ENCODE measurements at places on chromosomes 5 and 9. TPM values are rescaled to one million over a fixed set of nuclear protein-coding genes. Genes with fewer than 3 reads are reported as not detected.

Gene ARL14EPL
- not detected for total RNA-seq

Gene MRPL50
- total RNA-seq, result 11.0 TPM

Gene PDCD1LG2
- 0.76 TPM for total RNA-seq

Gene PHAX
- total RNA-seq, result 30.0 TPM

Gene FOXD4L3
- total RNA-seq, result not detected

GRCh38 chr9:135960411-135961276 is 529 bp downstream of the UBAC1 start:
- DNase-seq, result no peak

- no peak for DNase-seq
Observed at GRCh38 chr5:124825250-124825982, 79.0 kb upstream of the ZNF608 start.

- DNase-seq, result no peak
Observed at GRCh38 chr9:83322438-83322837, 215.8 kb downstream of the FRMD3 start.

DNA sequence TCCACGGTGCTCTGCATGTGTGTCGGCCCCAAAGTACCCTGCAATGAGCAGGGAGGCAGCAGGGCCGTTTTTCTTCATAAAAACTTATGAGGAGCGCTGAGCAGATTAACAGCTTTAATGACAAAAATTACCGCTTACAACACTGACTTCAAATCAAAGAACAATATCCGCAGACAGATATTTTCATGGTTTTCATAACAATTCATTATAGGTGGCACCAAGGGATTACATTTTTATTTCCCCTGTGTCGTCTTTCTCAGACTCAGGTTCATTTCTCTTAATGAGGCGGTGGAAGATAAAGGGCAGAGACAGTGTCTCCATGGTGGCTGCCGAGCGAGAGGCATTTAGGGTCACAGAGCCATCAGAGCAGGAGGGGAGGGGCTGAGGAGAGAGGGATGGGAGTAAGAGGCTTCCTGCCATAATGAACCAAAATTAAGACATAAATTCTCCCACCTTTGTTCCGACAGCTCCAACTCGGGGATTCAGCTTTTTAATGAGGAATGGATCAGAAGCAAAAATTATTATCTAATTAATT is 240.7 kb upstream of the CLINT1 start:
- DNase-seq, result no peak

DNA sequence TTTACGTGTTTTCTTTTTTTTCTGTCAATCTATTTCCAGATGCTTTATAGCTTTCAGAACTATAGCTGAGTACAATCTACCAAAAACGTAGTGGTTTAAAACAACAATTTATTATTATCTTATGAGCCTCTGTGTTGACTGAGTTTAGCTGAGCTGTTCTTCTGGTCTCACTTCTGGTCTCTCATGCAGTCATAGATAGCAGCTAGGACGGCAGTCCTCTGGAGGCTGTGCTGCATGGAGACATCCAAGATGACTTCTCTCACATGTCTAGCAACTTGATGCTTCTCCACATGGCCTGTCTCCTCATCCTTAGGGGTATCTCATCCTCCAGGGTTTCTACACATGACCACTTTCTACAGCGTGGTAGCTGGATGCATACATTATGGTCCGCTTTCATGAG is 22.0 kb upstream of the RAD23B start:
- DNase-seq, result no peak

- DNase-seq, result no peak
Observed at GRCh38 chr9:33147416-33148169, 19.5 kb downstream of the B4GALT1 start.

DNA sequence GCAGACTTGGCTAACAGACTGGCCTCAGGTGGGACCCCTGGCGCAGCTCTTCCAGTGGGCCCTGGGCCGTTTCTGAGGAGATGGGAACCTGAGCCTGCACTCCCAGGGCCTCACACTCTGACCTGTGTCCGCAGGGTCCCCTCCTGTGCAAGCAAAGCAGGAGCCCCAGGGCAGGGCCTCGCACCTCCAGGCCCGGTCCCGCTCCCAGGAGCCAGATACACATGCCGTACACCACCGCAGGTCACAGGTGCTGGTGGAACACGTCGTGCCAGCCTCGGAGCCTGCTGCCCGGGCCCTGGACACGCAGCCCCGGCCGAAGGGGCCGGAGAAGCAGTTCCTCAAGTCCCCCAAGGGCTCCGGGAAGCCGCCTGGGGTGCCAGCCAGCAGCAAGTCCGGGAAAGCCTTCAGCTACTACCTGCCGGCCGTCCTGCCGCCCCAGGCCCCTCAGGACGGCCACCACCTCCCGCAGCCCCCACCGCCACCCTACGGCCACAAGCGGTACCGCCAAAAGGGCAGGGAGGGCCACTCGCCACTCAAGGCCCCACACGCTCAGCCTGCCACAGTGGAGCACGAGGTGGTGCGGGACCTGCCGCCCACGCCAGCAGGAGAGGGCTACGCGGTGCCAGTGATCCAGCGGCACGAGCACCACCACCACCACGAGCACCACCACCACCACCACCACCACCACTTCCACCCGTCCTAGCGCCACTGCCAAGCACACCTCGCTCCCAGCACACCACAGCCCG is 29.2 kb downstream of the NKD2 start:
- peak; percentile 11 for DNase-seq

GRCh38 chr5:96627792-96628398 is 34.3 kb upstream of the CAST start:
- no peak for DNase-seq

DNA sequence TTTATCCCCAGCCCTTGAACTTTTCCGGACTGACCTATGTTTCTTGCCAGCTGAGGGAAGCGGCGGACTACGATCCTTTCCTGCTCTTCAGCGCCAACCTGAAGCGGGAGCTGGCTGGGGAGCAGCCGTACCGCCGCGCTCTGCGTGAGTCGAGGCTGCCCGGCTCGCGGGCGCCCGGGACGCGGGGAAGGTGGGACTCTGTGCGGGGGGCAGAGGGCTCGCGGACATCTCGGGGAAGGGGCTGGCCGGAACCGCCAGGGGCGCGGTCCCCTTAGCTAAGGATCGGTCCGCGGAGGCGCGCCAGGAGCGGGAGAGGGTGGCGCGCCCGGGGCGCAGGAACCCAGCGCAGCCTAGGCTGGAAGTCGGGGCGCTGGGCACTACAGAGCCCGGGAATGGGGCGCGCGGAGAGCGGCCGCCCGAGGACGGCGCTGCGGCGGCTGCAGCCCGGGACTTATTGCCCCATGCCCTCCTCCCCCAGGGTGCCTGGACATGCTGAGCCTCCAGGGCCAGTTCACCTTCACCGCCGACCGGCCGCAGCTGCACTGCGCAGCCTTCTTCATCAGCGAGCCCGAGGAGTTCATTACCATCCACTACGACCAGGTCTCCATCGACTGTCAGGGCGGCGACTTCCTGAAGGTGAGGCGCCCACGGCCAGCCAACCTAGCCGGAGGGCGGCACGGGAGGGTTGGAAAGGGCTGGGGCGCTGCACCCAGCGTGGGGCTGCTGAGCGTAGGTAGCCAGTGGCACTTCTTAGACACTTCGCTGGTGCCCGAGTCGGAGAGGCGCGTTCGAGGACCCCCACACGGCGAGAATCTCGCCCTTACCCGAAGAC is 922 bp downstream of the CRHBP start:
- no peak for DNase-seq

DNA sequence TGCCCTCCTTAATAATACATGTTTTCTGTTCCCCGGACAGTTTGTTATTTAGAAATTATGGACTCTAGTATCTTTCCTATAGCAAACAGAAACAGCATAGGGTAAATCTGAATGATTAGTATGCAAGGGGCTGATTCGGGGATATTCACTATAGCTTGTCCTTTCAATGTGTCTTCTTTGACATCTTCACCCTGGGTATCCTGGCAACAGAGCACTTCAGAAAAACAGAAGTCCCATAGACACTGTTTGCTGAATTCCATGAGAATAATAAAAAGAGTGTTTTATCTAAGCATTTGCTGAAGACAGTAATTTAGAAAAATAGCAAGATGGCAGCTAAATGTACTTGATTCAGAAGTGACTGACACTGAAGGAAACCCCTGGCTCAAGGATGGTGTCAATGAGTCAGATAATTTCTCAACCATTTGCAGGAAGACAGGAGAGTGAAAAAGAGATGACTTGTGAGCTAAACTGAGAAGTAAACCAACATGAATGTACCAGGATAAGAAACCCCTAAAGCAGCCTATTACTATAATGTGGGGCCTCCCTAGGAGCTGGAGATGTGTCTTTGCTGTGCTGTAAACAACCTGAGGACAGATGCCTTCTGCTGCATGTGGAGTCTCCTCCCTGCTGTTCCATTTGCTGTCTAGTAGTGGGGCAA is 246.2 kb downstream of the MAN2A1 start:
- no peak for DNase-seq

DNA sequence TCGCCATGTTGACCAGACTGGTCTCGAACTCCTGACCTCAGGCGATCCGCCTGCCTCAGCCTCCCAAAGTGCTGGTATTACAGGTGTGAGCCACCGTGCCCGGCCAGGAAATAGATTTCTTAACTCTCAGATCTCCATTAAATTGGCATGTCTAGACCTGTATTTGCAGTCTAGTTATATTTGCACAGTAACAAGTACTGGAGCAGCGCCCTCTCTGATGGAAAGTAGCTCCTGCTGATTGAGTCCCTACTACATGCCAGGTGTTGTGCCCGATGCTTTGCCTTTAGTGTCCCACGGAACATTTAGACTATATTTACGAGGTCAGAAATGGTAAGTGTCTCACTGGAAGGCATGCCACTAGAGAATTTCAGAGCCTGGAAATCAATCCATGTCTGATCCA is 15.8 kb upstream of the TMED9 start:
- DNase-seq, result no peak

DNA sequence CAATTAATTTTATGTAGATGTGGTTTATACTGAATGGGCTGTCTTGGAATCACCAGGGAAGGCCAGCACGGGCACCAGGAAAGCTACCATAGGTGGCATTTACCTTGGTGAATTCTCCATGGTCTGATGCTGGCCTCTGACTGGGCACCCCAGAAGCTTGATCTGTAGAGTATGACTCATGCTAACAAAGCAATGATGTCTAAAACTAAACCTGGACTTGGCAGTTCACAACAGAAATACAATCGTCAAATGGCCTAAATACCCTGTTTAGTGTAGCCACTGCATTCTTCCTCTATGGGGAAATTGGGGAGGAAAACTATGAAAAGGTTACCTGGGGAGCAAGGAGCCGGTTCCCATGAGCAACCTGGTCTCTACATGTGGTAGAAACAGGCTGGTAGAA is 98.0 kb downstream of the ATPSCKMT start:
- DNase-seq, result no peak

DNA sequence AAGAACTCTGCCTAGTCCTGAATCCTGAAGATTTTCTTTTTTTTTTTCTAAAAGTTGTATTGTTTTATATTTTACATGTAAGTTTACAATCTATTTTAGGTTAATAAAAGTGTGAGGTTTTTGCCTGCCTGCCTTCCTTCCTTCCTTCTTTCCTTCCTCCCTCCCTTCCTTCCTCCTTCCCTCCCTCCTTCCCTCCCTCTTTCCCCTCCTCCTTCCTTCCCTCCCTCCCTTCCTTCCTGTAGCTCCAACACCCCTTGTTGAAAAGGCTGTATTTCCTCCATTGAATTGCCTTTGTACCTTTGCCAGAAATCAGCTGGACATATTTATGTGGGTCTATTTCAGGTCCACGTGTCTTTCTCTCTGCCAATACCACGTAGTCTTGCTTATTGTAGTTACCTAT is 46.6 kb downstream of the CACNA1B start:
- DNase-seq, result no peak

DNA sequence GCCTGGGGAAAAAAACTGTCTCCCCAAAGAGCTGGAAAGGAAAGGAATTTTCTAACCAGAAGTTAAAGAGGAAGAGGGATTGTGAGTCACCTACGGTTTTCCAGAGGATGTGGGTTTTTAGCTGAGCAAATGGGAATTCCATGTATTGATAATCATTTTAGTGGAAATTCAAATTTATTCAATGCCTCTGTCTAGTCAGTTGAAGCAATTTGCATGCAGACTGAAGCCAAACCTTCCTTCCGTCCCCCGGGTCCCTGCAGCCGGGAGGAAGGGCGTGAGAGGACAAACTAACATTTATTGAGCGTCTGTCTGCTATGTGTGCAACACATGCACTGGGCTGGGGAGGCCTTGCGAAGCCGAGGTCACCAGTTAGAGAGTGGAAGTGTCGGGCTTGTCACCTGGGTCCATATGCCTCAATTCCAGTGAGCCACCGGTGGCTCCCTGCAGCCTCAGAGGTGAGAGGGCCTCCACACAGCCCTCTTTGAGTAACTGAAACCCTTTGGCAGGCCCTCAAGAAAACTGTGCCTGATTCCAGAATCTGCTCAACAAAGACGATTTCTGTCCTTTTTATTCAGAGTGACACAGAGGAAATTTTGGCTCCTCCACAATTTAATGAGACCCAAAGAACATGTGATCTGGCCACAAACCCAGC is 70.3 kb downstream of the COL27A1 start:
- no peak for DNase-seq

- DNase-seq, result no peak
Observed at GRCh38 chr5:133423011-133423617, 189.2 kb downstream of the FSTL4 start.

- no peak for DNase-seq
Observed at GRCh38 chr5:141640051-141640415, 3.2 kb downstream of the RELL2 start.

DNA sequence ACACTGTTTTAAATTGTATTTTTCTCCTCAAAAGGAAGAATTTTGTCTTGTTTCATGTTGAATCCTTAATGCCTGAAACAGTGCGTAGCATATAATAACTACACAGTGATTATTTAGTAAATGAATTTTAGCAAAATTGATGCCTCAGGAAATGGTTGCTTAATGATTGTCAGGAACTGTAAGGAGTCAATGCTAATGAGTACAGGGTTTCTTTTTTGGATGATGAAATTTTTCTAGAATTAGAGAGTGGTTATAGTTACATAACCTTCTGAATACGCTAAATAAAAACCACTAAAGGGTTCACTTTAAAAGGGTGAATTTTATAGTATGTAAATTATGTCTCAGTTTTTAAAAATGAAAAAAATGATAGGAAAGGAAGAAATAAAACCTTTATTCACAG is 14.9 kb downstream of the FAM151B start:
- DNase-seq, result no peak

DNA sequence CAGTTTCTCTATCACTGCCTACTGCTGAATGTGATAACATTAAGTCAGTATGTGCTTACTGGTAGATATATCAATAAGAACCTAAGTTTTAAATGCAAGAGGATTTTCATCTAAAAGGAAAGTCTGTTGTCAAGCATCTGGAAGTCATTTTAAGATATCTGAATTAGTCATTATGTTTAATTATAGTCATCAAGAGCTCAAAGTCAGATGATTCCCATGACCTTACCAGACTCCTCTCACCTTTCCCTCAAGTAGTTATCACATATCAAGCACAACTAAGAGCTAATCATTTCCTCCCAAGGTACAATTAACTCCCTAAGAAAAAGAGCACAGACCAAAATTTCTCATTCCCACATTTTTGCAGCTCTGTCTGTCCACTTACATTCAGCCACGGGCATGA is 45.5 kb downstream of the PUM3 start:
- no peak for DNase-seq

GRCh38 chr5:5645198-5645597 is 222.7 kb downstream of the ICE1 start:
- DNase-seq, result no peak

- DNase-seq, result peak; percentile 62
Observed at GRCh38 chr5:5658226-5658625, 235.7 kb downstream of the ICE1 start.

Measured in psoas muscle (tissue), 8 donors.